ENCODE measurements at places on chromosomes 5 and 9.

- DNase-seq = no peak
Observed at GRCh38 chr5:1009359-1010180, 968 bp downstream of the NKD2 start.

DNA sequence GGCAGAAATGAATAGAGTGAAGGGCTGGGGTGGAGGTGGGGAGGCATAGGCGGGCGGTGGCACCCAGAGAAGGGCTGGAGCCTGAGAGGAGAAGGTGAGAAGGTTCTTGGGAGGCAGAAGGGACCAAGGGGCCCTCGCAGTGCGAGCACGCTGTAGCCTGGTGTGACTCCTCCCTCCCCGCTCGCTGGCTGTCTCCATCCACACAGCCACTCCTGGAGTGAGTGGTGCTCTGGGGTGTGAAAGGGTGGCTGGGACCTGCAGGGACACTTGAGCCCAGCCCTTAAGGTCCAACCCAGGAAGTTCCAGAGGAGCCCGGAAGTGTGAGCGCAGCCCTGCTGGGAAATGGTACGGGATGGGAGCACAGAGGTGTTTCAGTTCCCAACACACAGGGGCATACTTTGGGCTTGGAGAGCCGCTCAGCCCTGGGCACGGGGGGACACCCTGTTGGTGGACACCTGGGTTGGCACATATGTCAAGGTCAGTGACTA is 9.3 kb upstream of the SCGB3A1 start:
- no peak for DNase-seq

- DNase-seq = no peak
Observed at GRCh38 chr5:150562832-150563231, 54.9 kb downstream of the NDST1 start.

DNA sequence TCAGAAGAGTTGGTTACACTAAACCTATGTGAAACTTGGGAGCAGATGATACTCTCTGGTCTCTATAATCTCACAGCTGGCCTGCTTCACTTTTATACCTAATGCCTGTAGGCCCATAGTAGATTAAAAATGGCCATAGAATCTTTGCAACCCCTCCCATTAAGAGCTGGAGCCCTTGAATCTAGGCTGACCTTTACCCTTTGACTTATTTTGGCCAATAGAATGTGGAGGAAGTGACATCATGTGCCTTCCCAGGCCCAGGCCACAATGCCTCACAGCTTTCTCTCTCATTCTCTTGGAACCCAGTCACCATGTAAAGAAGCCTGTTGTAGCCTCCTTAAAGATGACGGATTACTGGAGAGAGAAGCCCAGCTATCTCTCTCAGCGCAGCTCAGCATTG is 251.0 kb downstream of the NR3C1 start:
- no peak for DNase-seq

GRCh38 chr5:132313366-132313765 is 19.2 kb downstream of the SLC22A4 start:
- DNase-seq = no peak

DNA sequence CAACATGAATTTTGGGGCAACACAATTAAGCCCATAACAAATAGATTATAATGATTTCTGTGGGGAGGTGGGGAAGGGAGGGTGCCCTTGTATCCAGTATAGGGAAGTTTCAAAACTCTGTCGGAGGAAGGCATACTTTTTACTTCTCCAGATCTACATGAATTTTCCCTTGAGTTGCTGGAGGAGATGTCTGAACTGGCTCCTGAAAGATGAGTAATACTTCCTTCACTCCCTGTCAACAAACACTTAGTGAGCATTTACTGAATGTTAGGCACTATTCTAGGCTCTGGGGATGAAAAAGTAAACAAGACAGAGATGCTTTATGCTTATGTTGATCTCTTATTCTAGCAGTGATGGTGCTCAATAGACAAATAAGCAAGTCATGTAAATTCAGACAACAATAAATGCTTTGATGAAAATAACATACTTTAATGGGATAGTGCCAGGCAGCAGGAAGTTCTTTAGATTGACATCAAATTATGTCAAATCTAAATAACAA is 197.9 kb upstream of the ANKH start:
- no peak for DNase-seq

DNA sequence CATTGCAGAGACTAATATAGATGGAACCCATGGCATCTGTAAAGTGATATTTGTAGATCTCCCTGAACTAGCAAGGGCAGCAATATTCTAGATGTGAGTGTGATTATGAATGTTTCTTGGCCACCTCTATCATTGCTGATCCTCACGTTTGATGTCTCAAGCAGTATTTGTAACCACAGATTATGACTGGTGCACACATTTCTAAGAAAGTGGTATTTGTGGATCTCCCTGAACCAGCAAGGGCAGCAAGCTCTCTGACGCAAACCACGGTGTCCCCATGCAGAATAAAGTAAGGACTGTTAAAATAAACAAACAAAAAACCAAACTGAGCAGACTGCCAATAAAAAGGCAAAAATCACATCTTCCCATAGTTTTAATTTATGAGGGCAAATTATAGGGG is 301.3 kb downstream of the CSNK1G3 start:
- DNase-seq = no peak

DNA sequence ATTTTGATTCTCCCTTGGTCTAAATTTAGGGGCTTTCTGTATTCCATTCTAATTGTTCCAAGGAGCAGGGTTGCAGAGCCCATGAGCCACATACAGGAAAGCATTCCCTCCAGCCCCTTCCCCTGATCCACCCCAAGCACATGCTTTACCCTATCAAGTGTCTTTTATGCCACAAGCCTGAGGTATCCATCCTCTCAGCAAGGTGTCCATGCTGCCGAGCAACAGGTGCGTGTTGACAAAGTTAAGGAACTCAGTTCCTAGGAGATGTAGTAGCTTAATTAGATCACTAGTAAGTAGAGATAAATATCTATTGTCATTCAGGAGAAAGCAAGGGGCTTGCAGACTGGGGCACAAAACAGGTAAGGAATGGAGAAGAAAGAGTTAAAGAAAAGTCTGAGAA is 57.8 kb downstream of the FEM1C start:
- DNase-seq = no peak

GRCh38 chr5:150148117-150148927 is 7.3 kb downstream of the PDGFRB start:
- DNase-seq = no peak

GRCh38 chr5:77200663-77201062 is 9.8 kb upstream of the PDE8B start:
- DNase-seq = no peak

- no peak for DNase-seq
Observed at GRCh38 chr5:180105827-180106312, 34.3 kb upstream of the RNF130 start.

DNA sequence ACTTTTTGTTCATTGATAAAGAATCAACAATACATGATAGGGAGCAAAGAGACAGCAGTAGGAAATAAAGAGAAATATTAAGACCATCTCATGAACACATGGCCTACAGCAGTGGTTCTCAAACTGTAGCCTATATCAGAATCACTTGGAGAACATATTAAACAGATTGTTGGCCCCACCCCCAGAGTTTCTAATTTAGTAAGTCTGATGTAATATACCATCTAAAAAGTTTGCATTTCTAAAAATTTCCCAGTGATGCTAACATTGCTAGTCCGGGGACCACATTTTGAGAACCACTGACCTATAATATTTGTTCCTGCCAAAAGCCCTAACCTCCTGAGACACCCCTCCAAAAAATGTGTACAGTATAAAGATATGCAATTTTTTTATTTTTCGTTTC is 306.2 kb upstream of the NREP start:
- DNase-seq = no peak

DNA sequence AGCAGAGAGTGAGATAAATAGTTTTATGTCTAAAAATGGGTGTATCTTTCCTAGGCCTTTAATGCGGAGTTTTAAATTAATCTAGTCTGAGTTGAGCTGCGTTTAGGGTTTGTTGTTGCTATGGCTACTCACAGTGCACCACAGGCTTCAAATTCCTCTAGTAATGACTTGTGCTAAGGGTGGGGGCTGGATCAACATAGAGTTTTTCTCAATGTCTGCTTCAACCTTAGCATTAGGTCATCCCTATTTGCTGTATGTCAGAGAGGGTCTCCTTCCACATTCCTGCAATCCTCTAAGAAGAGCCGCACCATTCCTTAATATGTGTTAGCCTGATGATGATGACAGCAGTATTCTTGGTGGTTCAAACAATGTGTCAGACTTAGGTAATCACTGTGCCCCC is 465.6 kb upstream of the KIF2A start:
- no peak for DNase-seq

DNA sequence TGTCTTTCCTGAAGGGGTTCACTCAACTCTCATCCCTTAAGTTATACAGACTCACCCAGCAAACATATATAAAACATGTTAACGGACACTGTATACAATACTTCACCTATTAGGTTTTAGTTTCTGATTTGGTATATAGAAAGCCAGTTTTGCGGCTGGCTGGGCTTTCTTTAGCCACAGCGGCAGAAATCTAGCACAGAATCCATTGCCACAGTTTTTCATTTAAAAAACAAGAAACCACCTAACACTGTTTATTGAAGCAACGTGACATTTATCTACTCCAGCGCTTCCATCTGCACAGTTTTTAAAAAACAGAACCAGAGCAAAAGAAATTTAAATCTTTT is 67.3 kb downstream of the SNX30 start:
- DNase-seq = no peak

Measured in stimulated activated naive CD4-positive, alpha-beta T cell (primary cell).